Urinary bladder (tissue), 4 donors: ENCODE measurements at places on chromosomes 5 and 9. TPM values are rescaled to one million over a fixed set of nuclear protein-coding genes. Genes with fewer than 3 reads are reported as not detected.

GRCh38 chr5:119743927-119744326 lies 114.6 kb downstream of the FAM170A start:
- DNase-seq, result no peak

- no peak for DNase-seq
These were observed 215.1 kb upstream of the RFX3 start for GRCh38 chr9:3740690-3741419.

DNA sequence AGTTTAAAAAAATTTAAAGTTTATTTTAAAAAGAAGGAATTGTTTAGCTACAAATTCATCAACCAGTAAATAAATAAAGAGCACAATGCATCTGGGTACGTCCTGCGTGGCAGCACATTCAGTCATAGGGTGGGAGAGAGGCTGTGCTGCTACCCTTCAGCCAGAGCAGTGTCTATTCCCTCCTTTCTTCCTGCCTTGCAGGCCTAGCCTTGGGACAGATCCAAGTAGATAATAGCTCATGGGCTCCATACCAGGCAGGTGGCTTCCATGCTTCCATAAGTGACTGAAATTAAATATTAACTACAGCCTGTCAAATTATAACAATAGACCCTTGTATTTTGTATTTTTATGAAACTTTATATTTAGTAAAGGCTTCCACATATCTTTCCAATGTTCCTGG lies 408.3 kb upstream of the RGMB start:
- no peak for DNase-seq

DNA sequence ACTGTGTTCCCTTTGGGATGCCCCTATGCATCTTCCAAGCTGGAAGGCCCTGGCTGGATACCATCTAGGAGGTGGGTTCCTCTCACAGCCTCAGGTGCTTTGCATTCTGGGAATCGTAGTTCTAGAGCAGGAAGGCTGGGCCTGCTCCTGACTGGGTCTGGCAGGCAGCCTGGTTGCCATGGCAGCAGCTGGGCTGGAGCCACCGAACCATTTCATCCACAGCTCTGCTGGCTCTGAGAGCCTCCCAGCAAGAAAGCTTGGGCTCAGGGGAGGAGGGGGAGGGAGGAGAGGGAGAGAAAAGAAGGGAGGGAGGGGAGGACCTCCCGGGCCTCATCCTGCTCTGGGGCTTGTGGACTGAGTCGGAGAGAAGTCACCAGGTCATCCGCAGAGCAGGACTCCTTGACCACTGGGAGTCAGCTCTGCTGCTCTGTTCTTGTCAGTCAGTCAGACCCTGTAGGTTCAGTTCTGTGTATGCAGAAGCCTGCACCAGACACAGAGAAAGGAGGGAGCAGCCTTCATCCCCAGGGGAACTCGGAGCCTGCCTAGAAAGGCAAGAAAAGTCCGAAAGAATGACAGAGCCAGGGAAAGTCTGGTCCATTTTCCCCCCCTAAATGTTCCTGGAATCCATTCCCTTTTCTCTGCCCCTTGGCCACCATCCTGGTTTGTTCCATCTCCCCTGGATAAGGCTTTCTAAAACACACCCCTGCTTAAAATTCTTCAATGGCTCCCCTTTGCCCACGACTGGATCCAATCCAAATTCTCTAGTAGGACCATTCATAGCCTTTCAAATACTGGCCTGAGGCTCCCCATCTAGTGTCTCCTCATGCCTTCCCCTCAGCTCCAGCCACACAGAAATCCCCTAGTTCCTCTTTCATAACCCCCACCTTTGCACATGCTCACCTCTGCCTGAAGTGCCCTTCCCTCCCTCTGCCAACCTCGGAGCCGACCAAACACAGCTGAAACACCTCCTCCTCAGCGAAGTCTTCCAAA lies 65.4 kb upstream of the ARAP3 start:
- peak; percentile 51 for DNase-seq

Gene INSL6
- total RNA-seq, result not detected
